Activated CD4-positive, alpha-beta T cell treated with anti-CD3 and anti-CD28 coated beads, Interleukin-2, amount 10 ng/mL, durations not matched to agents 7 days and 5 days (primary cell): ENCODE measurements at places on chromosomes 16 and 17.

DNA sequence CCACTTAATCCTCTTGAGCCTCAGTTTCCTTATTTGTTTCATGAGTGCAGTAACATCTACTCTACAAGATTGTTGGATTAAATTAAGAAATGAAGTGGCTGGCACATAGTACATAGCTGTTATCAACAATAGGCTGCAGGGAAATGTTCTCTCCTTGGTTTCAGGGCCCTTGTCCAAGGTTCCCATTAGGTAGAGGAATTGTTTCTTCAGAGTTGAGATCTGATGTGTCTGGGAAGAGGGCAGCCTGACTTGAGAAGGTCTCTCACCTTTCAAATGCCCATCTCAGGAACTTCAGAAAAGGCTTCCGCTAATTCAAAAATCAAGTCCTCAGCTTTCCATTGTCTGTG lies 87.6 kb downstream of the RAB11FIP4 start:
- DNase-seq = no peak

DNA sequence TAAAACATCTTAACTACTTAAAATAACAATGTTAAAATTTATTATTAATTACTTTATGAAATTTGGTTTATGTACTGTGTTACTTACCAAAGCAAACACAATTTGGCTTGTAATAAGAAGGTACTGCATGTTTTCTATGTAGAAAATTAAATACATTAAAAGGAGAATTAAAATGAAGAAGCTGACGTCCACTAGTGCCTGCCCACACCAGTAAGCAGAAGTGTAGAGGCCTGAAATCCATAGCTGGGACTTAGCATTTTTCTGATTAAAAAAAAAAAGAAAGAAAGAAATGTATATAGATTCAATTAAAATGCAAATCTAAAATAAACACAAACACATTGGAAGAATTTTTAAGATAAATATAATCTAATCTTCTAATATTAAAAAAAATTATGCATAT lies 35.8 kb upstream of the ABCA9 start:
- no peak for DNase-seq

GRCh38 chr16:391885-392335 lies 5.1 kb upstream of the NME4 start:
- DNase-seq = peak; percentile 74

DNA sequence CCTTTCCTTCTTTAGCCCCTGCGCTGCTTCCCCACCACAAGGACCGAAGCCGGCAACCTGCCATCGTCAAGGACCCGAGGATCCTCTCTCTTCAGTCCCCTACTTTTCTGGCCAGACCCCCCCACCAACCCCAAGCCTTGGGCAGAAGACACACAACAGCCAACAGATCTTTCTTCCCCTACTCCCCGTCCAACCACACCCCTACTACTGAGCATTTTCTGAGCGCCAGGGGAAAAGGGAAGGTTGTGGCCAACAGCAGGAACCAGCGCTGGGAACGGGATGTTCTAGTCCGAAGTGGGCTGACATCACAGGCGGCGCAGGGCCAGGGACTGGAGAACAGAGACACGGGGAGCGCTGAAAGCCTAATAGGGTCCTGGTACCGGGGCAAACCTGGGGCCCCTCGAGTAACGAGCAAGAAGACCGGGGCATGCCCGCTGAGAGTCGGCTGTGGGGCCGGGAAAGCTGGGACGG lies 528 bp downstream of the PER1 start:
- peak; percentile 43 for DNase-seq

- no peak for DNase-seq
Measured at GRCh38 chr17:59366773-59367656, 35.6 kb downstream of the YPEL2 start.

- DNase-seq = no peak
Measured at GRCh38 chr17:79223953-79224352, 149.3 kb downstream of the ENGASE start.

GRCh38 chr16:84897911-84898377 lies 78.2 kb downstream of the CRISPLD2 start:
- DNase-seq = no peak

- peak; percentile 66 for DNase-seq
Measured at GRCh38 chr17:876272-876671, 94.1 kb downstream of the MRM3 start.

- no peak for DNase-seq
Measured at GRCh38 chr17:74865504-74866197, 6.0 kb upstream of the GRIN2C start.

- no peak for DNase-seq
Measured at GRCh38 chr16:12097523-12098428, 121.2 kb downstream of the SNX29 start.

GRCh38 chr16:67519242-67519641 lies 9.4 kb upstream of the RIPOR1 start:
- no peak for DNase-seq

DNA sequence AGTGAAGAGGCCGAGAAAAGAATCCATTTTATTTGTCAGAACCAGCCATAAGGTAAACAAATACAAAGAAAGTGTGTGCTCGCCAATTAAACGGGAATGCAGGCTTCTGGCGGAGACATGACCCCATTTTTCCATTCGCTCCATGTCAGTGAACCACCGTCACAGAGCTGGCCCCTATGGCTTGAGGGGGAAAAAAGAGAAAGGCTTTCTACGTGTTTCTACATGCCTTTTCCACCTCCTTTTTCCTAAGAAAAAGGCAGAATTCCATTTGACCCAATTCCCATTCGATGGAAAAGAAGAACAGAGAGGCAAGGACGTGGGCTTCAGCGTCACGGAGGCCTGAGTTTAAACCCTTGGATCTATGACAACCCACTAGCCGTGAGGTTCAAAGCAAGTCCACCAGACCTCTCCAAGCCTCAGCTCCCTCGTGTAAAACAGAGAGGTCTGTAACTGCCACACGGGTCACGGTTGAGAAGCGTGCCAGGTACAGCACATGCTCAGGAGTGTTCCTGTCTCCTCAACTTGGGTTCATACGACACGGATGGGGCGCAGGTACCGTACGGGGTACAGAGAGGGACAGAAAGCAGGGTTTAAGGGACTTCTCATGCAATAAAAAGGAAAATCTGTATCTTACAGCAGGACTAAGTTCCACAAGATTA lies 91.9 kb downstream of the NXN start:
- no peak for DNase-seq

DNA sequence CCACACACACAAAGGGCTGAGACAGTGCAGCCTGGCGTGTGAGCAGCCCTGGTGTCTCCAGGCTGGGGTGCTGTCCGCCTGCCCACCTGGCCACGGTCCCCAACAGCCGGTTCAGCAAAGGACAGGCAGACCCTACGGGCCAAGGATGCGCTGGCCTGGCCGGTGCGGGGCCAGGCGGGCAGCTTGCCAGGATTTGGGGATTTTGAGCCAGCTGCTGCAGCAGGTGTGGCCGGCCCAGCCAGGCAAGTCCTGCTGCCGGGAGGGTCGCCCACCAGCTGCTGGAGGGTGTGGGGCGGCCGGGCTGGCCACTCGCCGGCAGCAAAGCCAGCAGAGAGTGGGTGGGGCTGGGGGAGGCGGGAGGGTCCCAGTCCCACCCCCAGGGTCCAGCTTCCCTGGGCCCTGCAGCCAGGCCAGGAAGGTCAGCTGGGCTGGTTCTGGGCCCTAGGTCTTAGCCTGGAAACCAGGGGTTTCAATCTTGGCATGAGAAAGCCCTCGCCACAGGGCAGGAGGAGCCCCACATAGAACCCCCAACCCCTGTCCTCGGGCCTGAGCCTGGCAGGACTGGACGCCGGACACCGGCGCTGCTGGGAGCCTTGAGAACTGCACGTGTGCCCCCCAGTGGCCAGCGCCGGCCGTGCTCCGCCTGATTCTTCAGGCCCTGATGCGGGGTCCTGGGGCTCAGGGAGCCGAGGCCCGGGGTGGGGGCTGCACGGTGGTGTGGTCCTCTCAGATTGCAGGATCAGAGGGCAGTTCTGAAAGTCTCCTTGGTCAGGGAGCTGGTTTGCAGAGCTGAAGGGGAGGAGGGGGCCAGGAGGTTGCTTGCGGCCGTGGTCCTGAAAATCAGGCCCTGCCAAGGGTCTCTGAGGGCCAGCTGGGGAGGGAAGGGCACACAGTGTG lies 17.6 kb upstream of the SSTR5 start:
- peak; percentile 27 for DNase-seq

DNA sequence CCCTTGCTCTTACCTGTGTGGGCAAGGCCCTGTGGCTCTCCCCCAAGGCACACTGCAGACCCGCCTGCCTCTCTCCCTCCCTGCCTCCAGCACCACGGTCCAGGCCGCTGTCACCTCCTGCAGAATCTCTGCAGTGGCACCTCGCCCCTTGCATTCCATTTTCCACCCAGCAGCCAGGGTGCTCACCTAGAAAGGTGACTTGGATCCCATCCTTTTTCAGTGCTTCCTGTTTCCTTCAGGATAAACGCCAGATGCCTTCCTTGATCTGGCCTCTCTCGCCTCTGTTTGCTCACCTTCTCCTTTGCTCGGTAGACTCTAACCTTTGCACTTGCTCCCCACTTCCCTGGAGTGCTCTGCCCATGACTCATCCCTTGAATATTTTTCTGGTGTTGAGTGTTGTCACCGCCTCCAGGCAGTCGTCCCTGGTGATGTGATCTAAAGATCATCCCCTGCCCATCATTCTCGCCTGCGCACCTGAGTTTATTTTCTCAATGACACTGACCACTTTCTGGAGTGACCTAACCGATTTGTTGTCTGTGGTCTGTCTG lies 79.2 kb upstream of the LGALS9 start:
- no peak for DNase-seq

DNA sequence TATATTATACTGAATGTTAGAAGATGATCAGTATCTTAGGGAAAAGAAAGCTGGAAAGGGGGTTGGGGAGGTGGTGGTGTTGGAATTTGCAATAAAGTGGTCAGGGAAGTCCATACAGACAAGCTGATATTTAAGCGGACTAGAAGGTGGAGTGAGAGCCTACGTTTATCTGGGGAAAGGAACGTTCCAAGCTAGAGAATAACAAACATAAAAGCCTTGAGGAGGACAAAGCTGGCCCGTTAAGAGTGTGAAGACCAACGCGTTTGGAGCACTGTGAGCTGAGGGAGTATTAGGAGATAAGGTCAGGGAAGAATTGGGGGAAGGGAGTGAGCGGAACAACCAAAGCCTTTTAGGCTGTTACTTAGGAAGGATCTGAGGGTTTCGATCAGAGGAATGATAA lies 1.4 kb downstream of the DDX42 start:
- no peak for DNase-seq

GRCh38 chr16:12781777-12782176 lies 21.9 kb downstream of the CPPED1 start:
- peak; percentile 19 for DNase-seq

DNA sequence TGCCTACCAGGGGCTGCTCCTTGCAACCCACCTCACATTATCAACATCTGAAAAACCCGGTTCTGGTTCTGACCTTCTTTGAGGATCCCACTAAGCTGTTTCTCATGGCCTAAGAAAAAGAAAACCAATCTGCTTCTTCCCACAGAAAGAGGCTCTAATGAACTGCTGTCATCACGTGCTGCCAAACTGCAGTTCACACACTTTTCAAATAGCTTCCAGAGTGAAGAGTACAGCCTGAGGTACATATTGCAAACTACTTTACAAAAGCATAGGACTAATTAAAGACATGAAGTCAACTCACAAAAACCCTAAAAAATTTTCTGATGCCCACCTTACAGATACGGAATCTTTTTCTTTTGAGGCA lies 36.7 kb downstream of the SMG6 start:
- DNase-seq = peak; percentile 22

DNA sequence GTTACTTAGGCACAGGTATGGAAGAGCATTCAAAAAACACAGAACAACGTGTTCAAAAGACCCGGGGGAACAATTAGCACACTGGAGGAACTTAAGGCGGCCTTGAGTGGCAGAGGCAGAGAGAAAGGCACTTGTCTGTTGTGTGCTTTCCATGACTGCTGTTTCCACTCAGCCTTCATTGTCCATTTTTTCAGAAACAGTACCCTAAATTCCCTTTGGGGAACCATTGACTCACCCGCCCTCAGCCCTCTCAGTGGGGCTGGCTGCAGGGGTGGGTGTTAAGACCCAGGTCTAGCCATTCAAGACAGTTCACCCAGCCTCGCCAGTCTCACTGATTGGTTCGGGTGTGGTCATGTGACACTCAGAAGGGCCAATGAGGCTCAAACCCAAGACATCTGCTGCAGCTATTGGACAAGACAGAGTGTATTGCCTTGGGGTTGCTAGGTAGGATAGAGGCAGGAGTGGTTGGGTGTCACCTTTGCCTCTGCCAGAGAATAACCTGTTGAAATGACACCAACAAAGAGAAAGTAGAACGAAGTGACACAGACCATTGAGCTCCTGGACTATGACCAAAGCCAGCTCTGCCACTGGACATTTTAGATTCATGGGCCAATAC lies 19.6 kb upstream of the CEP20 start:
- DNase-seq = peak; percentile 21

DNA sequence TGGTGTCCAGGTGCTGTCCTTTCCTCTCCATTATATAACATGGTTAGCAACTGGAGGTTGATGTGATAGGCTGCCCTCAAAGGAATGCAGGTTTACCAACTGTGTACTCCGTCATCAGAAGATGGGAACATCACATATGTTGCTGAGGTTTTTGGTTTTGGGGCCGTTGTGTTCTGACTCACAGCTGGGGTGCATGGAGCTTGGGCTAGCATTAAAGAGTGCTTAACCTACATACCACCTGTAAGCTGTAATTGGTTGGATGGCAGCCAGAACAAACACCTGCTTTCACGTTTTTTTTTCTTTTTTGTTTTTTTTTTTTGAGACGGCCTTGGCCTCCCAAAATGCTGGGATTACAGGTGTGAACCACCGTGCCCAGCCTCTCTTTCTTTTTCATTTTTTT lies 20.9 kb downstream of the TMEM11 start:
- DNase-seq = no peak

GRCh38 chr16:16161319-16161718 lies 62.0 kb downstream of the ABCC6 start:
- DNase-seq = no peak

GRCh38 chr16:16191493-16192167 lies 31.7 kb downstream of the ABCC6 start:
- no peak for DNase-seq

GRCh38 chr16:1492923-1493745 lies at the start of gene TELO2:
Gene TELO2, plus strand, starts transcription at chr16:1493360. Its CDS starts 922 bp downstream, at chr16:1494282.
- DNase-seq = peak; percentile 87

GRCh38 chr17:38738686-38739085 lies 8.5 kb downstream of the CISD3 start:
- DNase-seq = no peak

DNA sequence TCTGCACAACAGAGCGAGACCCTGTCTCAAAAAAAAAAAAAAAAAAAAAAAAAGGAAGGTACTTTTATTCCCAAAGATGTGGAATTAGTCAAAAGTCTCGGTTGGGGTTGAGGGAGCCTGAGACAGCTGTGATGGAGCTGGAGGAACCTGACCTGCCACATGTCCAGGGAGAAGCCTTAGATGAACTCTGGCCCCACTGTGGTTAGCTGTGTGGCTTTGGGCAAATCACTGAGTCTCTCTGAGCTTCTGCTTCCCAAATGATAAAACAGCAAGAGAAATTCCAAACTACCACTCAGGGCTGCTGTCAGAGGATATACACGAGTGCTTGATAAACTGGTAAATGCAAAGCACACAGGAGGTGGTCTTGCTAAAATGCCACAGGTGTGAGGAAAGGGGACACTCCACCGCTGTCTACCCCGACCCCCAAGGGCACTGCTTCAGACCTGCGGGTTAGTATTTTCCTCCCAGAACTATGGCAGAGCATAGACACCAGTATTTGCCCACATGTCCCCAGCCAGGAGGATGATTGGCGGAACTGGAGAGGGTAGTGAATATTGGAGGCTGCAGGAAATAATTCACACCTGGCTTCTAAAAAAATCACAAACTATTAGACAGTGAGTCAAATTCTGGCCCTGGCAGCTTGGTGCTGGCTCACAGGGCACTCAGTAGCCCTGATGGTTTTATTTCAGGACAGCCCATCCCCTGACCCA lies 14.7 kb downstream of the DRC3 start:
- DNase-seq = no peak
